Sigmoid colon (tissue), 7 donors: ENCODE measurements at places on chromosomes 7 and 10. TPM values are rescaled to one million over a fixed set of nuclear protein-coding genes. Genes with fewer than 3 reads are reported as not detected.

- H3K36me3 ChIP-seq: no peaks in the 10 kb centered on the region
- no peak overlapping the region for H3K4me3 ChIP-seq
- no peaks in the 10 kb centered on the region for H3K27me3 ChIP-seq
- no peak for DNase-seq
- no peaks in the 10 kb centered on the region for H3K4me1 ChIP-seq
- H3K27ac ChIP-seq: no peak overlapping the region
Observed at GRCh38 chr7:99244939-99245338, 27.7 kb upstream of the MYH16 start.

GRCh38 chr10:33739031-33739430 is 404.6 kb upstream of the NRP1 start:
- no peak overlapping the region for H3K4me3 ChIP-seq
- H3K36me3 ChIP-seq: no peaks in the 10 kb centered on the region
- H3K27me3 ChIP-seq: no peaks in the 10 kb centered on the region
- no peak for DNase-seq
- no peak overlapping the region for H3K27ac ChIP-seq

DNA sequence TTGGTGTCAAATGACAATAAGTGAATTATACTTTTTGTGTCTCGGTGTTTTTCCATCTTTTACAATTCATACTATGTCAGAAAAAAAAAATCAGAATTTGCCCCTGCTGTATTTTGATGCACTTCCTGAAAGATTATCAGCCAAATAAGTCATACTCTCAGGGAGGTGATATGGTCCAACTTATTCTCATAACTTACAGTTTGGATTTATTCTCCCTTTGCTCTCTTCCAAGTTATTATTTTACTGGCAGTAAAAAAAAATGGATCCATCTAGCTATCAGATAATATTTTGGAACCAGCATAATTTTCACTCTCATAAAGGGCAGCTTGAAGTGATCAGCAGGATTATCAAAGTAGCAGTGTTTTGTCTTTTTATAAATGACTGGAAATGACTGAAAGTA is 337.1 kb downstream of the BMPER start:
- DNase-seq: no peak
- no peaks in the 10 kb centered on the region for H3K36me3 ChIP-seq
- H3K27me3 ChIP-seq: no peaks in the 10 kb centered on the region
- no peak overlapping the region for H3K27ac ChIP-seq
- no peak overlapping the region for H3K4me3 ChIP-seq

IDI2 gene
- total RNA-seq: not detected

CDC14C gene
- total RNA-seq: not detected

PDE1C gene
- total RNA-seq: 19.4 TPM
